ENCODE measurements at places on chromosomes 2 and 18. TPM values are rescaled to one million over a fixed set of nuclear protein-coding genes. Genes with fewer than 3 reads are reported as not detected.

Gene CCBE1
- total RNA-seq, result not detected

Gene RTP5
- total RNA-seq, result not detected

Gene MDH1B
- total RNA-seq, result 0.86 TPM

Gene C2orf92
- total RNA-seq, result 2.7 TPM

DNA sequence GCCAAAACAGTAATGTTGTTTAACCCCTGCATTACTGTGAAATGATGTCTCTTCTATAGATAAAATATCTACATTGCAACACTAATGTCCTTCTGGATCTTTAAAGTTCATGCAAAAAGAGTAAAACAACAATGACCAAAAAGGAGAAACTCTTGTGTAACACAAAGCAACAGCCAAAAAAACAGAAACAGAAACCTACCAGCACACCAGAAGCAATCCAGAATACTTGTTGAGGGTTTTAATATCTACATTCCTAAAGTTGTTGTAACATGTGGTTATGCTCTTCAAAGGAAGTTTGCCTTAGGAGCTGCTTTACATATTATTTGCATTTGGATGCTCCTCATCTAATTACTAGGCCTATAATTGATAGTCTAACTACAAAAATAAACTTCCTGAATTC is 157.2 kb downstream of the BABAM2 start:
- DNase-seq, result no peak

DNA sequence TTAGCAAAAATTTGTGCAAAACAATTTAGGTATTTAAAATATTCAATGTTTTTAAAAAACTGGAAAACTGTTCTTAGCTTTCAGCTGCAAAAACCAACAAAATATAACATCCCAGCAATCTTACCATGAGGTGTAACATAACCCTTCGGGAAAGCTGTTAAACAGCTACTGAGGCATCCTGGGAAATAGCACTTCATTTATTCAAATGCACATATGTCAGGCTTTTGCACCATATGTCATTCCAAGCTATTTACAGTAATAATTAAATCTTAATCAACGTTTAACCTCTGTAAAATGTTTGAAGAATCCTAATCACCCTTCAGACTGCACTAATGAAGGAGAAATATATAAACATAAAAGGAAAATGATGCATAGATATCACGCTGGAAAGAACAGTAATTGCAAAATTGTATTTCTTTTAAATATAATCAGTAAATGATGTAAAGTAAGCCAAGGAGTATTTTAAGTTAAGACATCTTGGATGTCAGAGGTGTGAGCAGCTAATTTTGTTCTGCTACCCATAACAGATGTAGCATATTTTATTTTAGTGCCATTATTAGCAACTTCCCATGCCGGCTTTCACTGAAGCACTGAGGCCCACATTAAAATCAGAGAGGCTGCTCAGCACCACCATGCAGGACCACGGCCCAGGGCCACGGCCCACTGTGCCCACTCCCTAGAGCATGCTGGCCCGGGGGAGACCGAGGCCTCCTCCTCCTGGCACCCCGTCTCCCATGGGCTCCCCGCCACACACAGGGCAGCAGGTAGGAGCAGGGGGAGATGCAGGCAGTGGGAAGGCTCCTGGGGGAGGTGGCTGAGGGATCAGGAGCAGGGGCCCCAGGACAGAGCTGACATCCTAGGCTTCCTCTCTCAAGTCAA is 30.9 kb downstream of the EMX1 start:
- no peak for DNase-seq

- DNase-seq, result no peak
Measured at GRCh38 chr2:10047616-10048500, 4.5 kb downstream of the KLF11 start.

DNA sequence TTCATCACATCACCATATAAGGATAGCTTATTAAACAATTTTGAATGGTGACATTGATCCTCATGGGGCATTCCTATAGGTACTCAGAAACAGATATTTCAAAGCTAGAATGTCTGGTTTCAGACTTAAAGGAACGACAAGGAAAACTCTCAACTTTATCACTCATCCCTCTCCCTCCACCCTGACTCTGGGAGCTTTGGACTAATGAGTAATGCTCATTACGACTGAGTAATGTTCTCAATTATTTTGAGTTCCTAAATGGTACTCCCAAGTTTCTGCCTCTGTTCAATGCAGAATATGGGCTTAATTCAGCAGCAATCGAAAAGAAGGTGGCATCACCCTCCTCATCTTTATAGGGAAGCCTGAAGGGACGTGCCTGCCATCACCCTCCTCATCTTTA is 43.4 kb downstream of the RFX8 start:
- DNase-seq, result no peak

- DNase-seq, result no peak
Measured at GRCh38 chr2:232027530-232027929, 66.0 kb downstream of the DIS3L2 start.

Data from activated naive CD4-positive, alpha-beta T cell treated with anti-CD3 and anti-CD28 coated beads for 36 hours (primary cell).